ENCODE measurements at places on chromosomes 3 and 15. TPM values are rescaled to one million over a fixed set of nuclear protein-coding genes. Genes with fewer than 3 reads are reported as not detected.

- peak overlapping the region; percentile 41 for H3K27ac ChIP-seq
- peaks cover 13% of the 10 kb centered on the region for H3K27me3 ChIP-seq
- no peak overlapping the region for H3K4me3 ChIP-seq
- DNase-seq, result no peak
Measured at GRCh38 chr3:149566292-149566975, 91.4 kb downstream of the WWTR1 start.

- no peak overlapping the region for H3K27ac ChIP-seq
- peaks cover 32% of the 10 kb centered on the region for H3K27me3 ChIP-seq
- no peaks in the 10 kb centered on the region for H3K4me1 ChIP-seq
Measured at GRCh38 chr3:33915796-33916546, 117.5 kb downstream of the PDCD6IP start.

GRCh38 chr15:32942401-32942841, 224.6 kb downstream of the GREM1 start:
- DNase-seq, result no peak
- H3K27ac ChIP-seq, result no peak overlapping the region
- no peak overlapping the region for H3K4me3 ChIP-seq
- H3K4me1 ChIP-seq, result peaks cover 2% of the 10 kb centered on the region
- H3K36me3 ChIP-seq, result no peaks in the 10 kb centered on the region

ZSCAN29 gene
- total RNA-seq, result 15.9 TPM

SLCO2A1 gene
- 0.16 TPM for total RNA-seq

PPM1M gene
- total RNA-seq, result 43.9 TPM

SH2D7 gene
- not detected for total RNA-seq

Data from T-helper 17 cell (primary cell).